RWPE1 (cell line): ENCODE measurements at places on chromosomes 12 and 14.

GRCh38 chr12:124493809-124494750 lies 73.3 kb downstream of the NCOR2 start:
- DNase-seq: no peak

- DNase-seq: no peak
Observed at GRCh38 chr14:70189456-70190077, 816 bp upstream of the SLC8A3 start.

DNA sequence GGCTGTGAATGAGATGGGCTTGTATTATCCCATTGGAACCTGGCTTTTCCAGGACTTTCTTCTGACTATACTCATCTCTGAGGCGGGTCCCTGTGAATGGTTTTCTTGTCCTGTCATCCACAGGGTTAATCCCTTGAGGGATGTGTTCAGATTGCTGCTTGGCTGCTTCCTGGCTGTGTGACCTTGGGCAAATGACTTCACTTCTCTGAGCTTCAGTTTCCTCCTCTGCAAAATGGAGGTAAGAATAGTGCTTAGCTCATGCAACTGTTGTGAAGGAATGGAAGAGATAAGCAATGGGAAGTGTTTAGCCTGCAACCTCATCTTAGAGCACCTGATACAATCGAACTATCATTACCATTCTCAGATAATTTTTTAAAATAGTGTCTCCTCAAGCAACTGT lies 32.1 kb upstream of the PPP1CC start:
- DNase-seq: no peak

GRCh38 chr12:15837141-15837790 lies 44.9 kb upstream of the STRAP start:
- no peak for DNase-seq

GRCh38 chr12:92543840-92544239 lies 158.9 kb upstream of the PLEKHG7 start:
- no peak for DNase-seq

DNA sequence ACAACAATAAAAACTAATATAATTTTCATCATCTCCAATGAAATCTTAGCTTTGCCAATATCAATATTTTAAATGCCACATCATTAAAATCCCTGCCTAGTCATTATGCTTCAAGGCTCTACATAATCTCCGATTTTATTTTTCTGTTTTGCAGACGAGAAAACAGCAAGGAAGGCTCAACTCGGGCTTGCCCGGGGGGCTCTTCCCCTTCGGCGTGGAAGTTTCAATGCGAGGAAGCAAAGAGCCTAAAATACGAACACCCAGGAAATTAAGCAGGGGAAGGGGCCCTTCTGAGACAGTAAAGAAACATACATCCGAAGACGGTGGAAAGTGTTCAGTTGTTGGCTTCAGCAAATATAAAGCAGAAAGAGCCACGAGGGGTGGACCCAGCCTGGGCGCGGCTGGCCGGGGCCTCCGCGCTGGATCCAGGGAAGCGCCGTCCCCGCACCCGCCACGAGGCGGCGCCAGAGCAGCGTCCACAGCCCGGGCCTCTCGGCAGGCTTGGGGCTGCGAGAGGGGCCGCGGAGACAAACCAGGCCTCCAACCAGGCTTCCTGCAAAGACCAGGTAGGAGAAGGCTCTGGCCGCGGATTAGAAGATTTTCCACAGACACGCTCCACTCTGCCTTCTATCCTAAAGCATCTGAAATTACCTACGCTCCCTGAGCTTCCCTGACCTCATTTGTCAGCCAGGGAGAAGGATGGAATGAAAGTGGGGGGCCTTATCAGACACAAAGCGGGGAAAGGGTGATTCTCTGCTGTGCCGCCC lies 77.2 kb downstream of the SERPINA3 start:
- DNase-seq: peak; percentile 69

DNA sequence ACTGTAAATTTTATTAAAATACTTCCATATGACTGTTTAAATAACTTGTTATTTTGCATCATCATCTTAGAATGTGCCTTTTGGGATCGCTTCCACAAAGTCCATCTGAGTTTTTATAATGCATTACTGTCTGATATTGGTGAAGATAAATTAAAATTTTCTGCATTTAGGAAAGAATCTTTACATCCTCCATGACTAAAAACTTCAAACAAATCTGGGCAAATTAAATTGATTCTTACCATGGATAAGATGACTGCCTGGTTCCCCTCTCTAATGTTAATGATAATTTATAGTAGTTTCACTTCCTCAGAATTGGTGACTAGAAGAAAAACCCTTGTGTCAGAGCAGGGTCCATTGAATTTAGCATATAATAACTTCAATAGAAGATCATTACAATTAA lies 94.7 kb upstream of the SLC38A4 start:
- no peak for DNase-seq

GRCh38 chr14:26794731-26795130 lies 196.9 kb upstream of the NOVA1 start:
- no peak for DNase-seq

DNA sequence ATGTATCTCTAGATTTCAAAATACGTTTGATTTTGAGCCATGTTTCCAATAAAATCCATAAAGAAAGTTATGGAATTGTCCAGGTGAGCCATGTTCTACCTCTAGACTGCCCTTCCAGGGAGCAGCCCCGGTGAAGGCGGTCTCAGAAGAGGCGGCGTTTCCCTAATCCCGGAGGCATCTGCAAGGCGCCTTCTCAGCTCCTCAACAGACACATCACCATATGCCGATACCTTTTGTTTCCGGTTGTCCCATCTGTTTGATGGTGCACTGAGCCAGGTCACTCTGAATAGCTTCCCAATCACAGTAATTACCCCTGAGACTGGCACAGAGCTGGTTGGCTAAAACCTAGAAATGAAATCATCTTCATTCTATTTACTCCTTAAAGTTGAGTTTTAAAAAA lies 305.5 kb upstream of the FKBP4 start:
- no peak for DNase-seq

DNA sequence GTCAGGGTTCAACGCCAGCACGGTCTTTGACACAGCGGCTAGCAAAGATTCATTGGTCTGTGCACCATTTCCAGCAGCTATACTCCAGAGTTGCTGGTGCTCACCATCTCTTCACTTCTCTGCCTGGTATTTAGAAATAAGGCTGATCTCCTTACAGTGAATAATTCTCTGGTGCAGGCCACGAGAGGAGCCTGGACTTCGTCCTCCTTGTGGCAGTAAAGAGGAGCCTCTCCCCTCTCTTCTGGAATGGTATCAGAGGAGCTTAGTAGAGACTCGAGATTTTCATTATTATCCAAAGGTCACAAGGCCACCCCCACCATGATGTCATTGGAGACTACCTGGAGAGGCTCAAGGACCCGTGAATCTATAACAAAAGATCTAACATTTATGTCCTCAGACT lies 30.8 kb upstream of the BCL2L14 start:
- DNase-seq: no peak

DNA sequence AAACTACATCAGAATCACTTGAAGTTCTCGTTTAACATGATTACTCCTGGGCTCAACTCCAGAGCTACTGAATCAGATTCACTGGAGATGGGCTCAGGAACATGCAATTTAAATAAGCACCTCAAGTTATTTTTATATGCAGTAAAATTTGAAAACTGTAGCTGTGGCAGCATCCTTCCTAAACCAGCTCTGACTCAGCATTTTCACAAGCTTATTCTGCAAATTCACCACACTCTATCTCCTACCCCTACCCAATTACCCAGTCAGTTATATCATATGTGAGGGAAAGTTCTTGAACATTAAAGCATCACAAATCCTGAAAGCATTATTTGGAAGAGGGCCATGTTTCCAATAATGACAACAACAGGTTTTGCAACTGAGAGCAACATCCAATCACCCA lies 24.2 kb upstream of the LRRC9 start:
- no peak for DNase-seq

DNA sequence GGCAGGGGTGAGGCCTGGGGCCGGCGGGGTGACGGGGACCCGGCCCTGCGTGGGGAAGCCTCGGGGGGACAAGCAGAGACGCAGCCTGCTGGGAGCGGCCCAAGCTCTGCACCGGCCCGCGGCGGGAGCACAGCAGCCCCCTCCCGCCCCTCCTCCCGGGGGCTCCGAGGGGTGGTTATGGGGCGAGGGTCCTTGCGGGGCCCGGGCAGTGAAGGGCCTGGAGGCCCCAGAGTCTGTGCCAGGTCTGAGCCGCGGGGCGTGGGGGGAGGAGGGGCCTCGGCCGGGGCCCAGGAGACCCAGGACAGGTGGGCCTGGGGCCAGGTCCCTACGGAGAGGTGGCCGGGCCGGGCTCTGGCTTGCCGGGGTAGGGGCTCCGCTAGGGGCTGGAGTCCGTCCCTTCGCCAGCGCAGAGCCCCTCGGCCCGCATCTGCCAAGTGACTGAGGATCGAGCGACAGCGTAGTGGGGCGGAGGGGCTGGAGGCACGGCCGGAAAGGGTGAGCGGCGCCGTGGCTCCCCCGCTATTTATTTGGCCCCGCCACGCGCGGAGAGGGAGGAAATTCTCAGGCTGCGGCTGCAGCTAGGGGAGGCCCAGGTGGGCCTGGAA lies 495 bp downstream of the TMEM121 start:
- no peak for DNase-seq

DNA sequence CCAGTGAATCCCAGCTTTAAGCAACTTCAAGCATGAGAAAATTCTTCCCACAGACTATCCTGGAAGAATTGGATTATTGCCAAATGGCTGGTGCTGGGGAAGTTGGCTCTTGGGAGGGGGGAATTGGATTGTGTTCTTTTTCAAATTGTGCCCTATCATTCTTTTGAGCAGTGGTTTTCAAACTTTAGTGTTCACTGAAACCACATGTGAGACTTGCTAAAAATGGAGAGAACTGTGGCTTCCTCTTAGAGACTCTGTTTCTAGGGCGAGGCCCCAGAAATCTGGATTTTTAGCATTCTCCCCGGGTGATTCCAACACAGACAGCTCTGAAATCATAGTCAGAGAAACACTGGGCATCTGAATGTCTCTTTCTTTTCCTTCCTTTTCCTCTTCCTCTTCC lies 14.3 kb upstream of the OTUB2 start:
- peak; percentile 41 for DNase-seq

GRCh38 chr12:75705749-75706711 lies 194.6 kb upstream of the KRR1 start:
- DNase-seq: no peak

- no peak for DNase-seq
Observed at GRCh38 chr14:90647473-90648005, 168.7 kb downstream of the TTC7B start.

GRCh38 chr12:129339336-129339735 lies 486.1 kb downstream of the GLT1D1 start:
- DNase-seq: no peak

- DNase-seq: no peak
Observed at GRCh38 chr12:93461503-93461902, 5.8 kb upstream of the MRPL42 start.

GRCh38 chr12:65123435-65124063 lies 2.4 kb upstream of the WIF1 start:
- peak; percentile 6 for DNase-seq

- peak; percentile 60 for DNase-seq
Observed at GRCh38 chr14:33914676-33915516, 36.0 kb downstream of the EGLN3 start.
